GM13977 (cell line): ENCODE measurements at places on chromosomes 3 and 15.
A peak's percentile ranks its signal among the peaks of the same experiment; 100 is the strongest.

DNA sequence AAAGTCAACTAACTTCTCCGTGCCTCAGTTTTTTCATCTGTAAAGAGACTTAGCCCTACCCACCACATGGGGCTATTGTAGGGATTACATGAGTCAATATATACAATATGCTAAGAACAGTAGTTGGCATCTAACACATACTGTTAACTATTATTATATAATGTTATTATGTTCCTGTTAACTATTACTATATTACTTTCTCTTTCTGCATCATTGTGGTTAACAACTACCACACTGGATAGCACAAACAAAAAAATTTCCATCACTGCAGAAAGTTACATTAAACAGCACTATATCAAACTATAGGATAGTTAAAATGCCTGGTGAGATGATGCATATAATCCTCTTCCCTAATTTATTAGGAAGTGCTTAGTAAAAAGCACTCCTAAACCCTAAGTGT, 23.7 kb downstream of the STAG1 start:
- no peak for DNase-seq

- peak; percentile 70 for DNase-seq
Measured at GRCh38 chr15:78810362-78811123, 721 bp downstream of the ADAMTS7 start.

- no peak for DNase-seq
Measured at GRCh38 chr15:74251131-74251811, 15.1 kb downstream of the CCDC33 start.

- no peak for DNase-seq
Measured at GRCh38 chr3:25170021-25170420, 258.0 kb upstream of the RARB start.

- no peak for DNase-seq
Measured at GRCh38 chr3:29949131-29949530, 657.3 kb upstream of the TGFBR2 start.
